ENCODE measurements at places on chromosomes 2 and 18. TPM values are rescaled to one million over a fixed set of nuclear protein-coding genes. Genes with fewer than 3 reads are reported as not detected.

CRACDL gene
- total RNA-seq, result 1.6 TPM

- H3K27me3 ChIP-seq, result no peaks in the 10 kb centered on the region
- H3K27ac ChIP-seq, result no peak overlapping the region
- no peaks in the 10 kb centered on the region for H3K4me1 ChIP-seq
- H3K4me3 ChIP-seq, result no peak overlapping the region
These were observed 25.8 kb upstream of the CABYR start for GRCh38 chr18:24112874-24113615.

ANKRD30BL gene
- total RNA-seq, result 0.22 TPM

HNMT gene
- 37.7 TPM for total RNA-seq

DNA sequence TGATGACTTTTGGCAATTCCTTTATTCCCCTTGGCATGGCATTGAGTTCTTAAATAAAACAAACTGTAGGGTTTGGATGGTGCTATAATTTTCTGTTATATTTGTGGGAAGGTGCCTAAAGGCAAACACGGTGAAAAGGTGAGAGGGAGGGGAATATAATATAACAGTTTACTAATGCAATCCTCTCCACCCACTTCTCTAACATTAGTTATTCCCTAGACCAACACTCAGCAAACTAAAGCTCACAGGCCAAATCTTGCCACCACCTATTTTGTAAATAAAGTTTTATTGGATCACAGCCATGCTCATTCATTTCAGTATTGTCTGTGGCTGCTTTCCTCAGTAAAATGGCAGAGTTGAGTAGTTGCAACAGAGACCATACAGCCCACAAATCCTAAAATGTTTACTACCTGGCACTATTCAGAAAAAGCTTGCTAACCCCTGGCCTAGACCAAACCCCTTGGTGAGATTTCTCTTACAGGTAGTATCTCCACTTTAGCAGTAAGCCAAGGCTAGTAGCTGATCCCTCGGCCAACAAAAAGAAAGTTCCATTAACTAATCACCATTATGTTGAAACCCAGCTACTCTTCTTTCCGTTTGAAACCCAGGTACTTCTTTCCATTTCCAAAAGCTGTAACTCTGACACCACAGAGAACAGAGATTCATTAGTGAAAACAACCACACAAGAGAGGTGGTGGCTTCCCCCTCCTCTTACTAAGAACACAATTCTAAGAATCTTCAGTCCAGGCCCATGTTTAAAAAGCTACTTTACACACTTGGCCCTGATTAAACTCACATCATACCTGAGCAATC lies 136.1 kb upstream of the CHAC2 start:
- H3K36me3 ChIP-seq, result no peaks in the 10 kb centered on the region
- H3K4me1 ChIP-seq, result peaks cover 10% of the 10 kb centered on the region
- H3K4me3 ChIP-seq, result no peak overlapping the region
- no peak for DNase-seq

DNA sequence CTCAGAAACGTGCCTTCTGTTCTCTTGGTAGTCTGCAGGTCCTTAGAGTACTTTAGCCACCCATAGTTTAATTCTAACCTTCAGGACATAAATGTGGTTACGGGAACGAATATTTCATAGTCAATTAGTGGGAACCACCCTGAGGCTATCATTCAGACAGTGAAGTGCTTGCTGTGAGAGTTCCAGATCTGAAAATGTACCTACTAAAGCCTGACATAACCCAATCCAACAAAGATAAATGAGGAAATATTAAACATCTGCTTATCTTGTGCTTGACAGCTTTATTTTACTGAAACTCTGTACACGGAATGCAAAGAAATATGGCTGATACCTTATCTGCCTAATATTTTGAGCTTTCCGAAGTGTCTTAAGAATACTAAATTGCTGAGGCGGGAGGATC lies 43.0 kb downstream of the RAB27B start:
- no peaks in the 10 kb centered on the region for H3K27me3 ChIP-seq
- no peak overlapping the region for H3K27ac ChIP-seq
- H3K4me1 ChIP-seq, result no peaks in the 10 kb centered on the region
- H3K36me3 ChIP-seq, result no peaks in the 10 kb centered on the region

GRCh38 chr18:52340406-52341102 lies 557 bp downstream of the DCC start:
- peaks cover 9% of the 10 kb centered on the region for H3K4me1 ChIP-seq
- no peak for DNase-seq
- H3K4me3 ChIP-seq, result no peak overlapping the region
- H3K27me3 ChIP-seq, result peaks cover 37% of the 10 kb centered on the region

DNA sequence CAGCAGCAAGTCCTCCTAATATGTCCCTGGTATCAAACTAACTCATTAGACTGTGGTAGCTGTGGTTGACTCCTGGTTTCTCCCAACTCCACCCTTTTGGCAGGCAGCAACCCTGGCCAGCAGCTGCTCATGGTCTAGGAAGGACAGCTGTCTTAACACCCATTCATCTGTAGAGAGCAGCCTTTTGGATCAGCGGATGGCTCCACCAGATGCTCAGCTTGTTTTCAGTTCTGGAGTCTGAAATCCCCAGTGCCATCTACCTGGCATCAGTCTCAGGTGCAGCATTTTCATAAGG lies 100.5 kb downstream of the SPOPL start:
- no peaks in the 10 kb centered on the region for H3K27me3 ChIP-seq
- peaks cover 11% of the 10 kb centered on the region for H3K4me1 ChIP-seq
- peak overlapping the region; percentile 62 for H3K27ac ChIP-seq

- no peak for DNase-seq
- peak overlapping the region; percentile 99 for H3K27ac ChIP-seq
- peaks cover 7% of the 10 kb centered on the region for H3K4me1 ChIP-seq
- no peaks in the 10 kb centered on the region for H3K36me3 ChIP-seq
- H3K4me3 ChIP-seq, result peak overlapping the region; percentile 95
These were observed 1.3 kb upstream of the SP3 start for GRCh38 chr2:173966274-173967098.

LOXL3 gene
- 6.1 TPM for total RNA-seq

DNA sequence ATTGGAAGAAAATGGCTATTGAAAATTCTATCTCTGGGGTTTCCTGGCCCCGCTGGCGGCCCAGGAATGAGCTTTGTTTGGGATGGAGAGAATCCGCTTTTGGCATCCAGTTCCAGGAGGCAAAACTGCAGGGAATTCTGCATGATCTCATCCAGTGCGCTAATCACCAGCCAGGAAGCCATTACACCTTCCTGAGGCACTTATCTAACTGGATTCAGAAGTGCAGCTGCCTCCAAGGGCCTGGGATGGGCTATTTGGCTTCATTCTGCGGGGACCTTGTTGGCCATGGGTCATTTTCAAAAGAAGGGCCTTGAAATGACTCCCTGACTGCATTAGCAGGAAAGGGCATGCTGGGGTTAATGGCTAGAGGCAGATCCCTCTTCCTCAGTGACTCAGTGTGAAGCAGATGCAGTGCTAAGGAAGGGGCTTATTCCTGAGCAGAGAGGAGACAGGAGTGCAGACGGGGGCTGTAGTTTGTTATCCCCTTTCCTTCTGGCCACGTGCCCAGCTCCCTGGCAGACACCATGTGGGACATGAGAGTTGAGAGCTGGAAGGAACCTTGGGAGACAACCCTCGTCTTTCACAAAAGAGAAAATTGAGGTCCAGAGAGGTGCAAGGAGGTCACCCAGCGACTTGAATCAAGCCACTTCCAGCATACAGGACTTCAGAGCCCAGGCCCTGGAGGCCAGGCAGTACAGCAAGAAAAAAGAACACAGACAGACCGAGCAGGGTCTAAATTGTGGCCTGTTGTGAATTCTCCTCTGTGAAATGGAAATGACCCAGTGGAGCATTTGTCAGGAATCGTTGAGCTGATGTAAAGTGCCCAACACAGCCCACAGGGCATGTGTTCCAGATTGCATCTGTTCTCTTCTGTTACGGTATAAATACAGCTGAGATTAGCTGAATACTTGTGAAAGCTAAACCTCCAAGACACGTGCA lies 161.8 kb downstream of the PRKCE start:
- H3K4me1 ChIP-seq, result peaks cover 29% of the 10 kb centered on the region
- no peaks in the 10 kb centered on the region for H3K36me3 ChIP-seq

GREB1 gene
- total RNA-seq, result 7.2 TPM

DNA sequence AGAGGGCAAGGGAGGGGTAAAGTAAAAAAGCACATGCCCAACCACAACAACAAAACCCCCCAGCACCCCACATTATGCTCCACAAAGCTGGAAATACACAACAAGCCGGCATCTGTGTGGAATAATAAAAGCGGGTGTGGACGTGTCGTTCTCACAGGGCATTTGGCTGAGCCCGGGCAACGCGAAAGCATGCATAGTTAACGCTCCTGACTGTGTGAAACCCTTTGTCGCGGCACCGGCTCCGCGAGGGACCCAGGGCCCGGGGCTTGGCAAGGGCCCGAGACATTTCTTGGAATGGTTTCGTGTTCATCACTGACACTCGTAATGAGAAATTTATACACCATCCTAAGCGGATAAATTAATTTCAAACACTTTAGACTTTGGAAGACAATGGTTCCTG lies 165.6 kb downstream of the INHBB start:
- H3K36me3 ChIP-seq, result no peaks in the 10 kb centered on the region
- H3K27me3 ChIP-seq, result peaks cover 20% of the 10 kb centered on the region
- no peak overlapping the region for H3K4me3 ChIP-seq
- H3K4me1 ChIP-seq, result peaks cover 32% of the 10 kb centered on the region
- peak; percentile 25 for DNase-seq

- DNase-seq, result peak; percentile 77
- no peaks in the 10 kb centered on the region for H3K27me3 ChIP-seq
- H3K36me3 ChIP-seq, result no peaks in the 10 kb centered on the region
- H3K4me3 ChIP-seq, result no peak overlapping the region
- H3K4me1 ChIP-seq, result peaks cover 1% of the 10 kb centered on the region
These were observed 65.4 kb upstream of the DNAJC10 start for GRCh38 chr2:182650704-182651103.

GRCh38 chr2:198545411-198545810 lies 741.0 kb downstream of the PLCL1 start:
- no peak for DNase-seq
- no peaks in the 10 kb centered on the region for H3K36me3 ChIP-seq
- H3K4me3 ChIP-seq, result no peak overlapping the region
- H3K27ac ChIP-seq, result no peak overlapping the region
- no peaks in the 10 kb centered on the region for H3K27me3 ChIP-seq

- H3K4me1 ChIP-seq, result peaks cover 30% of the 10 kb centered on the region
- no peak overlapping the region for H3K4me3 ChIP-seq
- no peak for DNase-seq
- H3K27me3 ChIP-seq, result no peaks in the 10 kb centered on the region
- H3K36me3 ChIP-seq, result peaks cover 6% of the 10 kb centered on the region
- peak overlapping the region; percentile 65 for H3K27ac ChIP-seq
These were observed 9.0 kb downstream of the ZNF516 start for GRCh38 chr18:76486038-76486437.

DNA sequence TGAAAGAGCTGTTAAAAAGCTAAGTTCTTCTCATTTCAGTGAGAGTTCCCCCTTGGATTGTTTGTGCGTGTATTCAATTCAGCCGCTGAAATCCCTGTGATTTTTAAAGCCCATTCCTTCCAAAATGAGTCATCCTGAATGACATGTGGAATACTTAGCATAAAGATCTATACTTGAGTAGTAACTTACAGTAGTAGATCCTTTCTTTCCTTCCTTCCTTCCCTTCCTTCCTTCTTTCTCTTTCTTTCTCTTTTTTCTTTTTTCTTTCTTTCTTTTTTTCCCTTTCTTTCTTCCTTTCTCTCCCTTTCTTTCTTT lies 18.2 kb upstream of the SOX11 start:
- DNase-seq, result peak; percentile 61
- H3K4me1 ChIP-seq, result peaks cover 17% of the 10 kb centered on the region
- H3K27me3 ChIP-seq, result peaks cover 8% of the 10 kb centered on the region
- peak overlapping the region; percentile 53 for H3K27ac ChIP-seq
- H3K4me3 ChIP-seq, result peak overlapping the region; percentile 18

- H3K4me1 ChIP-seq, result no peaks in the 10 kb centered on the region
- H3K36me3 ChIP-seq, result no peaks in the 10 kb centered on the region
- H3K27me3 ChIP-seq, result no peaks in the 10 kb centered on the region
- no peak overlapping the region for H3K27ac ChIP-seq
- H3K4me3 ChIP-seq, result no peak overlapping the region
These were observed 69.7 kb downstream of the DCC start for GRCh38 chr18:52409727-52410126.

DNA sequence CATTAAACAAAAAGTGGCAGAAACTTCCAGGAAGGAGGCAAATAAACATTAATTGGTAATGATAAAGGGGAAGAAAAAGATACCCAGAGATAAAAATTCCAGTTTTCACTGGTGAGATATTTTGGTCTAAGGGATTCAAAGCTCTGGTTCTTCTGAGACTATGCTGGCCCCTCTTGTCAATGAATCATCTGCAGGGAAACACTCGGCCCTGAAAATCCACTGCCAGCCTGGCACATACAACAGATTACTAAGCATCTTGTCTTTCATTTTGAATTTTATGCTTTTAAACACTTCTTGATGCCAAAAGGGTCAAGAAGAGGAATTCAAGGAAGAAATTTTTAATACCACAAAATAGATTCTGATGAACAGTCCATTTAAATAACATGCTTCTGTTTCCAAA lies 1603.8 kb upstream of the ZEB2 start:
- no peak overlapping the region for H3K4me3 ChIP-seq
- H3K27ac ChIP-seq, result no peak overlapping the region
- no peaks in the 10 kb centered on the region for H3K27me3 ChIP-seq
- DNase-seq, result no peak
- H3K4me1 ChIP-seq, result no peaks in the 10 kb centered on the region
- H3K36me3 ChIP-seq, result no peaks in the 10 kb centered on the region

DNA sequence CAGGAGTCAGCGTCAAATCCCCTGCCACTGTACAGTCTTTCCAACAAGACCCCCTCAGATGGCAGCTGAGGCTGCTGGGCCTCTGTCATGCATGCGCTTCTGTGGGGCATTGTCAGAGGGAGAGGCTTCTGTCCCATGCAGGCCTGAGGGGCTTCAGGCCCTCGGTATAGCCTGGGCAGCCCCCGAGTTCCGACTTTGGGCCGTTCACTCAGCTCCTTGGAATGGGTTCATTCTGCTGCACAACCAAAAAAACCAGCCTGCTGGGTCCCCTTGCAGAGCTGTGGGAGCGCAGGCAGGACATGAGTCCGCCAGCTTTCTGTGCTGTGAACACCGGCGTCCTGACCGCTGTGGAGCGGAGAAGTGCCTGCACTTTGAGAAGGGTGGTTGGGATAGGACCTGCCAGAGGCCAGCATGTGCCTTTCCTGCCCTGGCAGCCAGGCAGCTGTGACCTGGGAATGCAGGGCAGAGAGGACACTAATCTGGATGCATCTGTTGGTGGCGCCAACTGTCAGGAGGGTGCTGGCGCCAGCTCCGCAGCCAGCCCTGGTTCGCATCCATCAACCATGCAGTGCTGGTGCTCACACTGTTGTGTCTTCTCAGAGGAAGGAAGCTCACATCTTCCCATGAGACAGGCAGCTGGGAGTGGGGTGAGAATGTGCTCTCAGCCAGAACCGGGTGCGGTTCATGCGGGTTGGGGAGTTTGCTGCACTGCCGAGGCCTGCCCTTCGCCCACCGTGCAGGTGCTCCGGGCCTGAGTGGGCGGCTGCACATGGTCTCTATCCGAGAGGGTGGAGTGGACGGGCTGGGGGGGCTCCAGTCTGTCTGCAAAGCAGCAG lies 14.3 kb downstream of the ARHGEF4 start:
- no peak overlapping the region for H3K27ac ChIP-seq
- H3K4me3 ChIP-seq, result no peak overlapping the region
- DNase-seq, result peak; percentile 16
- H3K27me3 ChIP-seq, result no peaks in the 10 kb centered on the region

WNT6 gene
- total RNA-seq, result 0.09 TPM

All from muscle of leg (tissue), 16 donors.